Cardiac fibroblast (primary cell): ENCODE measurements at places on chromosomes 1 and 21.
A peak's percentile ranks its signal among the peaks of the same experiment; 100 is the strongest.

GRCh38 chr1:205563927-205564441 is 59.5 kb downstream of the CDK18 start:
- no peak for DNase-seq

DNA sequence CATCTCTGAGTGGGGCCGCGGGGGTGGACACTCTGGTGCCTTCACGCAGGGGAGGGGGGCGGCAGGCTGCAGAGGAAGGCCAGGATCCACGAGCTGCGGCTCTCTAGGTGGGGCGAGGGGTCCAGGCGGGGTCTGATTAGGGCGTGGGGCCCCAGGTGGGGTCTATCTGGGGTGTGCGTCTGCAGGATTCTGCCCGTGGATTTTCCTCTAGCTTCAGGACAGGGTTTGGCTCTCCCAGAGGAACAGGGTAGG is 6.3 kb downstream of the JMJD4 start:
- DNase-seq = no peak

- no peak for DNase-seq
Measured at GRCh38 chr21:39325458-39325857, 12.0 kb upstream of the BRWD1 start.

DNA sequence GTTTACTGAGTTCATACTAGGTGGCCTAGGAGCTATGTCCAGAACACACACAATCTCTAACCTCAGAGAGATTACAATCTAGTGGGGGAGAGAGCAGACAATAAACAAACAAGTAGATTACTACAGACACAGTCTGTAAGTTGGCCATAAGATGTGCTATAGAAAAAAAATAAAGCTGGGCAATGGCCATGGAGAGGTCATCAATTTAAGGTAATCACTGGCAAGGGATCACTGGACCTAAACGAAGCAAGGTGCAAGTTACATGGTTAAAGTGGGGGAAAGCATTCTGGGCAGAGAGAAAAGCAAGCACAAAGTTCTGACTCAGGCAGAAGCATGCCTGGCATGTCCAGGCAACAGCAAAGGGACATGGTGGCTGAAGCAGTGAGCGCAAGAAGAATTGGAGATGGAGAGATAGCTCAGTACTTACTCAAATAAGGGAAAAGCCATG is 147.0 kb downstream of the RERE start:
- no peak for DNase-seq

DNA sequence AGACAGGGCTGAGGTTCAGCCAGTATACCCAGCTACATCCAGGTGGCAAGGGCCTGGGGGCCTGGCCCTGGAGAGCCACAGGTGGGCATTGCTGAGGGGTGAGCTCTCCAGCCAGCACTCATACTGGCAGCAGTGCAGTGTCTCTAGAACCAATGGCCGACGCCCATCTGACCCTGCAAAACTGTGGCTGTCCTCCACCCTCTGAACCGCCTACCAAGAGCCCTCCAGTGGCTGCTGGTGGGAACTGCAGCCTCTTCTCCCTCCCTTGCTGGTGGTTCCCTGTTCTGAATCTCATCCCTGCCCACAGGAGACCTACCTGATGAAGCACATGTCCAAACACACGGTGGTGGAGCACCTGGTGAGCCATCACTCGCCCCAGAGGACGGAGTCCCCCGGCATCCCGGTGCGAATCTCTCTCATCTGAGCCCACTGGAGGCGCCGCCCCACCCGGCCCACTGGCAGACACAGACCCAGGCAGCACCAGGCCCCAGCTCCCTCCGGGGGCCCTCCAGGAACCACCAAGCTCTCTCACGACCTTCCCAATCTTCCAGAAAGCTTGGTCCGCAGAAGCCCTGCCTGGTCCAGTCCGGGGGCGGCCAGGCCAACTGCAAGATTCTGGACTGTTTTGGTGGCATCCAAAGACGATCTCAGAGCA is 22.1 kb downstream of the A3GALT2 start:
- DNase-seq = peak; percentile 73

DNA sequence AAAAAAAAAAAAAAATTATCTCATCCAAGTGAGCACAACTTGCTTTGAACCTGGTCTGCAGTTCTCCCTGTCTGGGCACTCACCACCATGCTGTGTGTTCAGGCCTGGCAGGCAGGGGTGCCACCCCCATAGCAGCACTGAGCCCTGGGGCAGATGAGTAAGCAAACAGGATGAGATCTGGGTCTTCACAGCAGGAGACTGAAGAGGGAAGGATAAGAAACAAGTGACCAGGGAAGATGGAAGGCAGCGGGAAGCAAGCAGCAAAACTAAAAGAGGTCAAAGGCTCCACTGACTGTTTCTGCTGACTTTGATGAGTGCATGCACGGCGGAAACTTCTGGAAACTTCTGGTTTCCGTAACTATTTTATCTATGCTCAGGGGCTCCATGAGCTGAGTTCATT is 133.5 kb upstream of the SOD1 start:
- DNase-seq = no peak

GRCh38 chr1:20356850-20357459 is 66.3 kb downstream of the VWA5B1 start:
- no peak for DNase-seq

- no peak for DNase-seq
Measured at GRCh38 chr1:187033693-187034390, 205.1 kb downstream of the PLA2G4A start.

GRCh38 chr1:206676499-206676898 is 8.2 kb upstream of the MAPKAPK2 start:
- DNase-seq = no peak

DNA sequence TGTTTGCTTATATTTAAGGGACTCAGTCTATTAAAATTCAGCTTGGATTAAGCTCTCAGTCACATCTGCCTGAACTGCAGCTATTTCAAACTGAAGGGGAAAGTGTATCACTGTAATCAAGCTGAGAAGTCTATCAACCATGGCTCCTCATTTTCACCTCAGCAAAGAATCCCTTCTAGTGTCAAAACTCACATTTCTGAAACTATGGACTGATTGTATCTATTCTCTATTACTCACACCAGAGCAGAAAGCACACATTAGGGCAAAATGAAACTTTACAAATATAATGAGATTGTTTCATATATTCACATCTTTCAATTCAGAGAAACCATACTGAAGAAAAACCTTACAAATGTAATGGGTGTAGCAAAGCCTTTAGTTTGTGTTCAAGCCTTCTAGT is 14.6 kb upstream of the C1orf146 start:
- no peak for DNase-seq

- DNase-seq = no peak
Measured at GRCh38 chr1:40017951-40018575, 22.5 kb upstream of the CAP1 start.

- DNase-seq = no peak
Measured at GRCh38 chr1:27469334-27469733, 20.6 kb downstream of the WASF2 start.

DNA sequence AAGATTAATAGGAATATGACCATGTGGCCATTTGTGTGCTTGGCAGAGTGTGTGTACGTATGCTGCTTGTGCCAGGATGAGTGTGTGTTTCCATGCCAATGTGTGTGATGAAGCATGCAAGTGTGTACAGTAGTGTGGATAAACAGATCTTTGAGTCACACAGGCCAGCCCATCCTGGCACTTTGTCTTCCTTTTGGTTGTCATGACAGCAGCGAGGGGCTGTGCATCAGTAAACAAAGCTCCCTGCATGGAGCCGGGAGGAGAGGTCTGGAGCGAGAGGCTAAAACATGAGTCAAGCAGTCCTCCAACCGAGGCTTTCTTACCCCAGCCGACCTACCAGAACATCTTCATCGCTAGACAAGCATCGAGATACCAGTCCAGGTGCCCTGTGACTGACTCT is 221.2 kb downstream of the CACNA1E start:
- no peak for DNase-seq

GRCh38 chr1:40736085-40736531 is 44.6 kb downstream of the NFYC start:
- DNase-seq = peak; percentile 87

DNA sequence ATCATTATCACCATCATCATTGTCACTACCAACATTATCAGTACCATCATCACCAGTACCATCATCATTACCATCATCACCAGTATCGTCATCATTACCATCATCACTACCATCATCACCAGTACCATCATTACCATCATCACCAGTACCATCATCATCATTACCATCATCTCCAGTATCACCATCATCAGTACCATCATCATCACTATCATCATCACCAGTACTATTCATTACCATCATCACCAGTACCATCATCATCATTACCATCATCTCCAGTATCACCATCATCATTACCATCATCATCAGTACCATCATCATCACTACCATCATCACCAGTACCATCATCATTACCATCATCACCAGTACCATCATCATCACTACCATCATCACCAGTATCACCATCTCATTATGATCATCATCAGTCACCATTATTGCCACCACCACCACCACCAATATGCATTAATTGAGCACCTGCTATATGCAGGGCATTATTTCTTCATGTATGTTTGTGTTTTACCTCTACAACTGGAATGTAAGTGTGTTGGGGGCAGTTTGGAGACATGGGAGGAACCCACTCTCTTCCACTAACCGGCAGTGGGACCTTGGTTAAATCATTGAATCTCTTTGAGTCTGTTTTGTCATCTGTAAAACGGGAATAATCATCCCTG is 7.0 kb downstream of the ZBTB8B start:
- no peak for DNase-seq

- DNase-seq = peak; percentile 60
Measured at GRCh38 chr1:44881011-44881632, 38.1 kb upstream of the PTCH2 start.
